ENCODE measurements at places on chromosomes 2 and 18. TPM values are rescaled to one million over a fixed set of nuclear protein-coding genes. Genes with fewer than 3 reads are reported as not detected.

DNA sequence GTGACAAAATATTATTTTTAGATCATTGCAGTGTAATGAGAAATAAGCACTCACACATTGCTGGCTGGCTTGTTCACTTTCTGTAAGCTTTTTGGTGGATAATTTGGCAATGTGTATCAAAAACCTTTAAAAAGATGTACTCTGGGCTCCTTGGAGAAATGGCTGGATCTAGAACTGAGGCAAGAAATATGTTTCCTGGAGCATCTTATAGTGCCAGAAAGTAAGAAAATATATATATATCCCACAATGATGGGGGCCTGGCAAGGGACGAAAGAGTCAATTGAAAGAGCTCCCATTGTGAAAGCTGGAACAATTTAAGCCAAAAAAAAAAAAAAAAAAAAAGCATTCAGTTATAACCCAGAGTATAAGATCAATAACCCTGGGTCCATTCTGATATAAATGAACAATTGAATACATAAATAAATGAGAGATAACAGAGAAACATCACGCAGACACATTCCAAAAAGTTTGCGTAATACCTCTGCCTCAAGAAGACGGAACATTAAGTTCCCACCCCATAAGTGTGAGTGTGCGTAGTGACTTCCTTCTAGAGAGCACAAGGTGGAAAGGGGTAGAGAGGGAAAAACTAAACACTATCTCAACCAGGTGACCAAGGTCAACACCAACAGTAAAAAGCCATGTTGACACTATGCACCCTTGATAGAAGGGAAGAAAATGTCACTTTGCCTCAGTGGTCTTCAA is 77.5 kb downstream of the BIN1 start:
- H3K36me3 ChIP-seq: no peaks in the 10 kb centered on the region
- H3K4me1 ChIP-seq: peaks cover 7% of the 10 kb centered on the region
- H3K27me3 ChIP-seq: no peaks in the 10 kb centered on the region
- no peak overlapping the region for H3K27ac ChIP-seq
- DNase-seq: no peak

DNA sequence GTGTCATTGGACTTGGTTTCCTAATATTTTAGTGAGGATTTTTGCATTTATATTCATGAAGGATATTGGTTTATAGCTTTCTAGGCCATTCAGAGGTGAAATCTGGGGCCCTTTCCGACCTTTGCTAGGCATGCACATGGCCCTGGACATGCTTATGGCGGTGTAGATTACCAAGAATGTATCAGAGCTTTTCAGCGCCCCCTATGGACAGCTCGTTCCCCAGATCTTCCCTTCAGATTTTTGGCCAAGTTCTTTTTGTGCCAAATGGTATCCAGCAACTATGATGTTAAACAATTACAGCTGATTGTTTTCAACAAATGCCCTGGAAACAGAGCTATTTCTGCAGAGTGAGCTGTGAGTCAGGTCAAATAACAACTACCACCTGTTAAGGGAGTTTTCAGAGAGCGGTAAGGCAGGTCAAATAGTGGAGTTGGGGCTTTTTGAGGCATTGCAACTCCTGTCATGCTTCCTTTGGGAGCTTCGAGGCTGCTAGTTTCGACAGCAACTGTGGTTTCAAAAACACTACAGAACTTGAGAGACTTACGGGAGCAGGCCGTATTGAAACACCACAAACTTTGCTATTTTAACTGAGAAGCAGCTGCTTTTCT is 188.3 kb downstream of the ZNF516 start:
- H3K4me3 ChIP-seq: no peak overlapping the region
- H3K36me3 ChIP-seq: no peaks in the 10 kb centered on the region
- H3K27ac ChIP-seq: no peak overlapping the region
- DNase-seq: no peak

GRCh38 chr18:45913276-45913675 is 53.9 kb downstream of the EPG5 start:
- peaks cover 5% of the 10 kb centered on the region for H3K36me3 ChIP-seq
- H3K27me3 ChIP-seq: no peaks in the 10 kb centered on the region
- DNase-seq: no peak
- no peaks in the 10 kb centered on the region for H3K4me1 ChIP-seq
- H3K4me3 ChIP-seq: no peak overlapping the region

- H3K27me3 ChIP-seq: no peaks in the 10 kb centered on the region
- H3K27ac ChIP-seq: no peak overlapping the region
- no peaks in the 10 kb centered on the region for H3K36me3 ChIP-seq
Observed at GRCh38 chr2:189659734-189660133, 1.5 kb upstream of the ASNSD1 start.

DNA sequence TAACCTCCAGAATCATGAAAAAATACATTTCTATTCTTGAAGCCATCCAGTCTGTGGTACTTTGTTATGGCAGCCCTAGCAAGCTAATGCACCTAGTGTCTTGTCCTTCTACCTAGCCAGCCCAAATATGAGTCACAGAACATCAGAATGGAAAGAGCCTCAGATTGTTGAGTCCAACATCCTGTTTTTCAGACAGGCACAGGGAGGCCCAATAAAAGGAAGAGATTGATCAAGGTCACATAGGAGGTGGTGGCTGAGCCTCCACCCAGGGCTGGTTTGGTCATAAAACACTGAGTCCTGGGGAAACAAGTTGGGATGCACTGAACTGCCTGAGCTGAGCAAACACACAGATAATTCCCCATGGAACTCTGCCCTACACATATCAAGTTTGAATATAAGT is 195.5 kb downstream of the TTC32 start:
- no peaks in the 10 kb centered on the region for H3K27me3 ChIP-seq
- H3K4me1 ChIP-seq: no peaks in the 10 kb centered on the region

DNA sequence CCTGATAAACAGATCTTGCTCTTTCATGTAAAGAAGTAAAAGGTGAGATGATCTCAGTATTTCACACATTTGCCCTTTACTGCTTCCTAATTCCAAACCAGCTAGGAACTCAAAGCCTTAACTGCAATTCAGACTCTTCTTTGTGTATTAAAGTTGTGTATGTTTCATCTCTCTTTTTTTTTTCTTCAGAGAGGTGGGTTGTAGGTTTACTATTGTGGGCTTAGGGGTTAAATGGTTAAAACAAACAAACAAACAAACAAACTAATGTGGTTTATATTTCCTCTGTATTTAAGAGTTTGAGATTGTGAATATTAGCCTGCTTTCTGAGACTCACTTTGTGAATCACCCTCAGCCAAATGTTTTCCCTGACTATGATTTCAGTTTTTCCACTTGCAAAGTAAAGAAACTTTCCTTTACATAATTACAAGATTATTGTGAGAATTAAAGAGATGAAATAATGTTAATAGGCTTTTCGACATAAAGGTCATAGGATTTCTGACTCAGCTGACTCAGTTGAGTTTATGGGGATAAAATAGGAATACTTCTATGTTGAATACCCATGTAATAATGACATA is 2.8 kb downstream of the GULP1 start:
- H3K4me3 ChIP-seq: no peak overlapping the region
- H3K36me3 ChIP-seq: no peaks in the 10 kb centered on the region
- H3K27me3 ChIP-seq: no peaks in the 10 kb centered on the region
- H3K27ac ChIP-seq: peak overlapping the region; percentile 73
- H3K4me1 ChIP-seq: no peaks in the 10 kb centered on the region
- DNase-seq: no peak

GRCh38 chr2:55120634-55121359 is 70.5 kb upstream of the RTN4 start:
- H3K27ac ChIP-seq: peak overlapping the region; percentile 46
- no peak for DNase-seq
- no peaks in the 10 kb centered on the region for H3K27me3 ChIP-seq
- no peaks in the 10 kb centered on the region for H3K36me3 ChIP-seq

DNA sequence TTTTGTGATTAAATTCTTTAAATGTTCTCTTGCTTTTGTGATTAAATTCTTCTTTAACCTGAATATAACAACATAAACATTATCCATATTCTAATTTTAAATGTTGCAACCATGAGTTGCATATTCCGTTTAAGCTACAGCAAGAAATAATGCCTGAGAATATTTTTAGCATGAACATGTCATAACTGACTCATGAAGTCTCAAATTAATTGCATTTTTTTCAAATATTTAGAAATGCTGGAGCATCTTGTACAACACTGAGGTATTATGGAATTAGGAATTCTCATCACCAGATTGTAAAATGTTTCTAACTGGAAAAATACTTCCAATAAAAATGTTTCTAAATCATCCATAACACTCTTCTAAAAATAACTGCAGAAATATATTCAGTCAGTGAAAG is 14.7 kb downstream of the ROCK2 start:
- no peak overlapping the region for H3K4me3 ChIP-seq
- no peak overlapping the region for H3K27ac ChIP-seq
- no peaks in the 10 kb centered on the region for H3K27me3 ChIP-seq
- DNase-seq: no peak
- H3K36me3 ChIP-seq: no peaks in the 10 kb centered on the region
- no peaks in the 10 kb centered on the region for H3K4me1 ChIP-seq

DNA sequence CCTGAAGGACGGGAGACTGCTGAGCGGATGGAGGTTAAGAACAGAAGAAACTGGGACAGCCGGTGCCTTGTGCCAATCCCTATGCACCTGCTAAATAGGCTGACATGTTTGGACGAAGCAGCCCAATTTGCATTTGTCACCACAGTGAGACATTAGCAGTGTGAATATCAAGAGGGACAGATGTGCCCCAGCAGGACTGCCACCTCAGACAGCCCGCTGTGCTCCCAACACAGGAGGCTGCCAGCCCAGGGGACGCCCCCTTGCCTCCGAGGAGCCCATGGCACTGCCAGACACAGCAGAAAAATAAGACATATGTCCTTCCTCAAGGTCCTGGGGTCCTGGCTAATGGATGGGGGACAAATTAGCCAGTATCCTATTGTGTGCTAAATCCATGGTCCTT is 306.7 kb upstream of the POU3F3 start:
- no peaks in the 10 kb centered on the region for H3K4me1 ChIP-seq
- no peak for DNase-seq
- H3K36me3 ChIP-seq: no peaks in the 10 kb centered on the region
- no peak overlapping the region for H3K4me3 ChIP-seq
- H3K27me3 ChIP-seq: no peaks in the 10 kb centered on the region

DNA sequence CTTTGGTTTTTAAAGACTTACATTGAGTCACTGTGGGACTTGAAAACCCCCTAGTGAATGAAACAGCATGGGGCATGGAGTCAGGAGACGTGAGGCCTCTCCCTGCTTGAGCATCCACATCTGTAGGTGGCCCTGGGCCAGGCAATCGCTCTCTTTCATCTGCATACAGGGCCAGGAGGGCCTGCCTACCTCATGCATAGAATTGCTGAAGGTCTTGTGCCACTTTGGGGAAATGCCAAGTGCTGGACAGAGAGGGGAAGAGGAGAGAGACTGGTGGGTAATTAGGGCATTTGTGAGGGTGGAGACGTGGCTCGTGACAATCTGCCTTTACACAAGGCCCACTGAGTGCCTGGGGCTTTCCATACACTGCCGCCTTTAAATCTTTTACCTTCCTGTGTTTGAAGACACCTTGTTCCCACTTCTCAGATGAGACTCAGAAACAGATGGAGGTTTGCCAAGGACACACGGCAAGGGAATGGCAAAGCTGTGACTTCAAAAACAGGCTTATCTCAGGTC is 322.2 kb upstream of the HS6ST1 start:
- H3K4me3 ChIP-seq: no peak overlapping the region
- DNase-seq: peak; percentile 7
- no peak overlapping the region for H3K27ac ChIP-seq
- no peaks in the 10 kb centered on the region for H3K27me3 ChIP-seq
- H3K4me1 ChIP-seq: no peaks in the 10 kb centered on the region

DNA sequence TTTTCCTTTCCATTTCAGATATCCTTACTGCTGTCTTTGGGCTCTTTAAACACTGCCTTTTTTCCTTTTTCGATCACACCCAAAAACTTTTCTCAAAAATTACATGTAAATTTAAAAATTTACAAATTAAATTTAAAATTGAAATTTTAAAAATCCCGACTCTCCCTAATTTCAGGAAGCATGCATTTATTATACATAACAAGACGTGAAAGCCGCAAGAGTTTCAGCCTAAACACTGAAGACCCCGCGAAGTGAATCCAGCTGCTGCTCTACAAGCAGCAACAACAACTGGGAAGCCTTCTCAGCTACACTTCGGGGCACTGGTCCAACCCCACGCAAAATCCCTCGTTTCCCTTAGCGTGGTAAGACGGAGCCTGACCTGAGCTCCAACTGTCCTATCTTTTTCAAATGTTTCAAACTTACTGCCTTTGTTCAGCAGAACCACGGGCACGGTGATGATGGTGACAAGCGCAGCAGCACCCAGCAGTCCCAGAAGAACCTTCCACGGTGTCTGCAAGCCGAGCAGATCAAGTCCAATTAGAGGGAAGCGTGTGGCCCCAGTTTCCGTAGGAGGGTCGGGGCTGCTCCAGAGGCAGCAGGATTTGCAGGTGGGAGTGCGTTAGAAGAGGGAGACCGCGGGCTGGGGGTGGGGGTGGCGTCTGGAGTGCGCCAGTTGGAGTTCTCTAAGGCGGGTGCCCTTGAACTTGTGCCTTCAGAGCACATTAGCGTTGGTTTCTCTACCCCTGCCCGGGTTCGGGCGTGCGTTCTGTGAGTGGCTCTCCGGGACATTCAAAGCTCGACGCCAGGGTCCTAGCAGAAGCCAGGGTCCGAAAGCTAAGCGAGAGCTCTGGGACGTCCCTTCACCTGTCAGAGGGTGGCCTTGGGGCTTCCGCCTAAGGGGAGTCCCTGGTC is 783 bp downstream of the DPP4 start:
- DNase-seq: peak; percentile 50
- H3K4me1 ChIP-seq: no peaks in the 10 kb centered on the region
- H3K4me3 ChIP-seq: peak overlapping the region; percentile 61
- H3K27ac ChIP-seq: no peak overlapping the region
- H3K27me3 ChIP-seq: no peaks in the 10 kb centered on the region
- no peaks in the 10 kb centered on the region for H3K36me3 ChIP-seq

GRCh38 chr2:240460781-240461431 is 25.4 kb downstream of the GPC1 start:
- no peaks in the 10 kb centered on the region for H3K36me3 ChIP-seq
- H3K27me3 ChIP-seq: peaks cover 8% of the 10 kb centered on the region
- H3K27ac ChIP-seq: no peak overlapping the region
- H3K4me1 ChIP-seq: peaks cover under 1% of the 10 kb centered on the region
- H3K4me3 ChIP-seq: no peak overlapping the region

DNA sequence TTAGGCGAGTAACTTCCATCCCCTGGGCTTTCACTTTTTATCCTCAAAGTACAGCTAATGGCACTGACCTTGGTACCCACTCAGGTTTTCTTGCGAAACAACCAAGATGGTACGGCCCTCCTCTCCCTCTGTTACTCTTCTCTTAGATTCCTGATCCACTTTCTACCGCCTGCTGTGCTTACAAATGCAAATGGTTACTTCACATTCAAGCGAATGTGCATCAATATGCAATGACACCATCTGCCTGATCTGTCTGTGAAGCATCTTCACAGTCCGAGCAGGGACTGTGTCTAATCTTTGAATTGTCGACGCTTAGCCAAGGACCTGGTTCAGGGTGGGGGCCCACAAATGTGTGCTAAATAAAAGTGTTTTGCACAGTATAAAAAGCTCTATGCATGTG is 112.2 kb downstream of the TRIB2 start:
- DNase-seq: no peak

Gene CNDP1
- total RNA-seq: not detected

Gene ASAP2
- 58.1 TPM for total RNA-seq

Gene FEV
- 2.9 TPM for total RNA-seq

Data from colonic mucosa (tissue), 4 donors.